ENCODE measurements at places on chromosomes 12 and 14.

DNA sequence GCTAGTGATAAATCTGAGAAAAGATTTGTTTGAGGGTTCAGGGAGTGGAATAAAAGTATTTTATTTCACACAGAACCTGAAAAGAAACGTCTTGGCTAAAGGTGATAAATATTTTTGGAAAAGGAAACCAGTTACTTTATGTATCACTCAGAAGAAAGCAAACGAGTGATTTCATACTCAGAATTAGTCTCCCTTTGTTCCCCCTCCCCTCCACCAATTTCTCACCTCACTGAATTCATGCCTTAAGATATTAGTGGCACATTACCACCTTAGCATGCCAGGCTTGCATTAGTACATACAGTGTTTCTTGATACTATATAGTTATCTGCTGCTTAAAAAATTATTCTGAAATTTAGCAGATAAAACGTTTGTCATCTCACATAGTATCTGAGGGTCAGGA is 28.2 kb downstream of the G2E3 start:
- DNase-seq = no peak

GRCh38 chr12:14901228-14901562 is 15.5 kb upstream of the MGP start:
- no peak for DNase-seq

DNA sequence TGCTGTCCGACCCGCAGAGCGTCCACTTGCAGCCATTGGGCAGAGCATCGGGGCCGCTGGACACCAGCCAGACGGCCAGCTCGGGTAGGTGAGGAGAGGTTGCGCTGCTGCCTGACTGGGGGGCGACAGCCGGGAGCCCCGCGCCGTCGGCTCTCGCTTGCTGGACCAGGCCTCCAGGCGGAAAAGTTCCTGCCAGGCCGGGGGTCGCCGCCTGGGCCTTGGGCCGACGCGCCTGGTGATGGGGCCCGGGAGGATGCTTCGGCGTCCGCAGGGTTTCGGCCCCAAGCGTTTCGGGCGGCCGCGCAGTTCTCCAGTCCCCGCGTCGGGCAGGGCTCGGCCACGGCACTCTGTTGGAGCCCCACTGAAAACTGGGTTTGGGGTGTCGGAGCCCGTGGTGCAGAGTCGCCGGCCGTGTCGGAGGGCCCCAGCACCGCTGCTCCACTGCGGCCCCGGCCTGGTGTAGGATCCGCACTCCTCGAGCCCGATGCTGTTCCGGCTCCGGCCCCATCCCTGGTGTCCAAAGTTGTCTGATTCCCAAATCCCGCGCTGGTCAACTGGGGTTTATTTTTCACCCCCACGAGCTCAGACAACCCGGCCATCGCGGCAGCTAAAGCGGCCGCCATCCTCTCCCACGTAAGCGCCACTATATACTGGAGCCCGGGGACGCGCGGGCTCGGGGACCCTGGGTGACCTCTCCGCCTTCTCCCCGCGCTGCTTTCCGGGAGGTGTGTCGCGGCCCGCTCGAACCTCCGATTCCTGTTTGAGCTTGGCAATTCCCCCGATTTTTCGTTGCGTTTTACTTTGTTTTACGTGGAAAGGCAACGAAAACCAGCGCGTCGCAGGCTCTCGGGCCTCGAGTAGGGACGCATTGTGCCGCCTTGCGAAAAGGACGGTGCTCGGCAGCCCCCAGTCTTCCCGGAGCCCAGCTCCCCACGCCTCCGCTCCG is 872 bp downstream of the VSX2 start:
- DNase-seq = no peak

DNA sequence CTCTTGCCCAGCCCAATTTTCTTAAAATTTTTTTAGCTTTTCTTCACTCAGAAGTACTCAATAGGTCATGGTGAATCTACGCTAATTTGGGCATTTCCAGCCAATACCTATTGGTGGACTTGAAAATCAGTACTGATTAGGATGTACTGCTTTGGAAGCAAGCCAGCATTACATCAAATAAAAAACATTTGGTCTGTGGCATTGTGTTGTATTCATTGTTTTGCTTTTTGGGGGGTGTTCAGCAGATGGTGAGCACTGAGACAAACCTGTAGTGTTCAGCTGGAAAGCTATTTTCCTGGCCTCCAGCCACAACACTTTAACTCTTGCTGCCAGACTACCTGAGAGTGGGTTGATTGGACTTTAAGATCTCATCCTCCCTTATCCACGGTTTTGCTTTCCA is 4.0 kb downstream of the MAPKAPK5 start:
- no peak for DNase-seq

GRCh38 chr12:70468741-70469140 is 102.7 kb downstream of the KCNMB4 start:
- no peak for DNase-seq

- DNase-seq = no peak
Observed at GRCh38 chr14:35353409-35354172, 51.0 kb downstream of the NFKBIA start.

DNA sequence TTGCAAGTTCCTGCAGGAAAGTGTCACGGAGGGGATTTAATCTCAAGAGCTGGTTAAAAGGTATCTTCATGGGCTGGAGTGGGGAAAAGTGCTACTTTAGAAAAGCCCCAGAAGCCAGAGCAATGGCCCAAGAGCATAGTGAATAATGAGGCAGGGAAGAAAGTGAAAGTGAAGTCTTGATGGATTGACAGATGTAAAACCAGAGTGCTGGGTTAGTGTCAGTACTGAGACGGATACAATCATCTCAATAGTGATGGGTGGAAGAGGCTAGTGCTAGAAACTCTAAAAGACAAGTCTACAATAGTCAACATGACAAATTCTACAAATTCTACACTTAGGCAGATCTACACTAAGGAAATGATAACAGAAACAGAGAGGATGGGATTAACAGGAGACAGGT is 68.1 kb downstream of the CIT start:
- DNase-seq = no peak

- no peak for DNase-seq
Observed at GRCh38 chr12:66189486-66189843, 451 bp downstream of the IRAK3 start.

GRCh38 chr14:29755311-29756018 is 172.2 kb downstream of the PRKD1 start:
- DNase-seq = no peak

GRCh38 chr14:69133206-69134125 is 19.5 kb downstream of the DCAF5 start:
- DNase-seq = no peak

- no peak for DNase-seq
Observed at GRCh38 chr14:39873791-39874190, 441.6 kb upstream of the FBXO33 start.

- DNase-seq = no peak
Observed at GRCh38 chr12:22231836-22232235, 102.7 kb downstream of the ST8SIA1 start.

DNA sequence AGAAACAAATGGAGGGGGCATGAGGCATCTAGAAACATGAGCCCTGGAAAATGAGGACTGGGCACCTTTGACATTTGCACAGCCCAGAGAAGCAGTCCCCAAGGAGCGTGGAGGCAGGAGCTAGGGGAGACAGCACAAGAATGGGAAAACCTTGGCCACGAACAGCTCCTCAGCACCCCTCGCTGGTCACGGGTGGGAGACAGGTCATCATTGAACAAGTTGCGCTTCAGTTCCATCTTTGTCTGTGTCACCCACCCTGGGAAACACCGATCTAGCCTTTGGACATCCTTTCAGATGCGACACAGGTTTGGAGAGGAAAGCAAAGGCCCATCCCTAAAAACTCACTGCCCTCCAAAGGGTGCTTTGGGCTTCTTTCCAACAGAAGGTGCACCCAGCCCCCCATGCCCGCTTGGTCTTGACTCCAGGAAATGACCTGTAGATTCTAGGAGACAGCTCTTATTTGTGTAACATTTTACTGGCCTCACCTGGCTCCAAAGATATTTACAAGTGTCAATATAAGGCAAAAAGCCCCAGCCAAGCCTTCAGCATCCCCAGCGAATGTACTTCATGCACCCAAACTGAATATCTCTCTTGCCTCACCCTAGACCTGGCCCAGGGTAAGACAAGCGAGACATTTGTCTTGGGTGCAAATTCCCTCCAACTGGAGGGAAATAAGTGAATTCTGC is 28.8 kb upstream of the CLMN start:
- DNase-seq = no peak

- no peak for DNase-seq
Observed at GRCh38 chr14:100615736-100616695, 28.8 kb upstream of the BEGAIN start.

GRCh38 chr14:65900164-65900563 is 487.6 kb downstream of the FUT8 start:
- no peak for DNase-seq

DNA sequence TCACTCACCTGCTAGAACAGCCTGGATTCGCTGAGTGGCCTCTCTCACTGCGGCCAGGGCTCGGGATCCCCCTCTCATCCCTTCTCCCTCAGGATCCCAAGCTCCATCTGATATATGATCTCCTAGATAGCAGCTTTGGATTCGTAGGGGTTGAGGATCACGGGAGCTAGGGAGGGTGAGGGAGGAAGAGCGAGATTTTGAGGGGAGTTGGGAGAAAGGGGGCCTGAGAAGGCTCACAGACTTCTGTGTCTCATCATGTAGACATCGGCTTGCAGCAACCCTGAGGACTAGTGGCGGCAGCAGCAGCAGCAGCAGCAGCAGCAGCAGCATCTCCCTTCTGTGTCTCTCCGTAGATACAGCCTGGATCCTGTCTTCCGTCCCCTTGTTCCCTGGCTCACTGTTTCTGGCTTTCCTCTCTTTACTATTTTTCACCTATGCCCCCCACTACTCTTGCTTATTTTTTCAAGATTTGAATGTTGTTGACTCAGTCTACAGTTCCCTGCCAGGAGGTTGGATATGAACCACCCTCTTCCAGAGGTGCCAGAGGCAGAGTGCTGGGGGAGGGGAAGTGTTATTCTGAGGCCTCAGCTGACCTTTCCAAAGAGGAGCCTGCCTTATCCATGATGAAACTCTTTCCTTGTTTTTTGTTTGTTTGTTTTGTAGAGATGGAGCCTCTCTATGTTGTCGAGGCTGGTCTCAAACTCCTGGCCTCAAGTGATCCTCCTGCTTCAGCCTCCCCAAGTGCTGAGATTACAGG is at the start of gene CIROP:
Gene CIROP (minus strand): TSS at position 399 of the 757 bp plus-strand sequence. CDS start 69 bp downstream, at position 330.
- no peak for DNase-seq

GRCh38 chr12:116159593-116160200 is 117.8 kb downstream of the MED13L start:
- no peak for DNase-seq

GRCh38 chr14:22383515-22384166 is 205.4 kb downstream of the DAD1 start:
- DNase-seq = no peak

DNA sequence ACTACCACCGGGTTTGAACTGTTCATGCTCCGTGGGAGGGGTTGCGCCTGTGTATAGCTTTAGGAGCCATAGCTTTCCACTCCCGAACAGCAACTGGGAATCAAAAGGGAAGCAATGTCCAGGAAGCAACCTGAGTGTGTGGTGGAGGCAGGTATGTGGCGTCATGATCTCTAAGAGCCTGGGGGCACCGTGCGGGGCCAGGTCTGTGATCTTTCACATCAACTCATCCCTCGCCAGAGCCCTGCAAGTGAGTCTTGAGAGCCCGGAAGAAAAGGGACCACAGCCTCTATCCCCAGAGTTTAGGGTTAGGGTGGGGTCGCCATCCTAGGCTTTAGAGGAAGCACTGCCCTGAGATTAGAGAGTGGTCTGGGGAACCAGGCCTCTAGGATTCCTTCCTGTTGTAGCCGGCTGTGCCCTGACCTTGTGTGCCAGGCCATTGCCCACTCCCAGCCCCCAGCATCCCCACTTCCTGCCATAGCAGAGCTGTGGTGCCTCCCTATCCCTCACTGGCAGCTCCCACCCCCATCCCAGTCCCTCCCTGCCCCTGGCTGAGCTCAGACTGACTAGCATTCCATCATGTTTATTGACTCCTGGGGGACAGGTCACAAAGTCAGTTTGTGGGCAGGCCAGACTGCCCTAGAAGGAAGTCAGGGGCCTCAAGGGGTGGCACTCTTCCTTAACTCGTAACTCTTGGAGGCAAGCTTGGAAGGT is 745 bp upstream of the ADCY4 start:
- no peak for DNase-seq

- DNase-seq = no peak
Observed at GRCh38 chr12:5230861-5231260, 187.2 kb downstream of the KCNA5 start.

GRCh38 chr14:103862393-103862782 is 15.0 kb upstream of the PPP1R13B start:
- no peak for DNase-seq

- DNase-seq = no peak
Observed at GRCh38 chr14:74080820-74081460, 3.3 kb downstream of the ALDH6A1 start.

GRCh38 chr14:101239065-101239464 is 322.2 kb upstream of the DIO3 start:
- no peak for DNase-seq

- DNase-seq = no peak
Observed at GRCh38 chr14:75995372-75996041, 9.9 kb downstream of the IFT43 start.

- no peak for DNase-seq
Observed at GRCh38 chr12:50061171-50061570, 3.8 kb downstream of the ASIC1 start.

DNA sequence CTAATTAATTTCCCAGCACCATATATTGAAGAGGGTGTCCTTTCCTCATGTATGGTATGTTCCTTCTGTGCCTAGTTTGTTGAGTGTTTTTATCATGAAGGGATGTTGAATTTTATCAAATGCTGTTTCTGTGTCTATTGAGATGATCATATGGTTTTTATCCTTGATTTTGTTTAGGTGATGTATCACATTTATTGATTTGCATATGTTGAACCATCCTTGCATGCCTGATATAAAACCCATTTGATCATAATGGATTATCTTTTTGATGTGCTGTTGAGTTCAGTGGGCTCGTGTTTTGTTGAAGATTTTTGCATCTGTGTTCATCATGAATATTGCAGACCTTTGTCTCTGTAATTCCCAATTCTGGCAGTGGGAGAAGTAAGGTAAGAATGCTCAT is 44.6 kb downstream of the RASSF8 start:
- no peak for DNase-seq

GRCh38 chr14:47746986-47747385 is 71.6 kb upstream of the MDGA2 start:
- no peak for DNase-seq

DNA sequence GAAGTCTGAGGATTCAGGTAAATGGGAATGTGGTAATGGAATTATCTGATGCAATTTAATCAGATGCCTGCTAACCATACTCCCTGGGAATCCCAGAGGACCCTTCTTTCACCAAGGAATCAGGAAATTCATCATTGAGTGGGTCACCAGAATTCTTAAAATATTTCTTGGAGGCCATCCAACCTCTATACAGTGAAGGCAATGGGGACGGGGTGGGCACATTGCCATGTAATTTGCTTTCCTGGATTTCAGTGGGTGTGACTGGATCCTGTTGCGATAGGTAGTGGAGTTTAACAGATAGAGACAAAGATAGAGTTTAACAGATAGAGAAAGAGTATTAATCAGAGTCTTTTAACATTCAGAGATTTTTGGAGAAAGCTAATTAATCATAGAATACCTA is 394.4 kb downstream of the DAD1 start:
- DNase-seq = peak; percentile 60

DNA sequence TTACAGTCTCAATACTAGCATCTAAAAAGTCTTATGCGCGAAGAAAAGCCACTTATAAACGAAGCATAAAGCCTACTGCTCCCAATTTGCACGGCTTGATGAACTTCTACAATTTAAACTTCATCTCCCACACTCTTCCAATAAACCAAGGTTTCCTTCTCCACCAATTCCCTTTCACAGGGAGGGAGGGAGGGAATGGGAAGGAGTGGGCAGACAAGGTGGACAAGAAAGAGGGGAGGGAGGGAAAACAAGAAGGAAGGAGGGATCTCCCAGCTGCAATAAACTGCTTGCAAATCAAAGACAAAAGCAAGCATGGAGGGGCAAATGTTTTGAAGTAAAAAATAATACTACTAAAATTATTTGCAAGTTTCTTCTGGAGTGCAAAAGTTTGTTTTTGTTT is 64.5 kb downstream of the MED13L start:
- no peak for DNase-seq
